ENCODE measurements at places on chromosomes 4 and X.

DNA sequence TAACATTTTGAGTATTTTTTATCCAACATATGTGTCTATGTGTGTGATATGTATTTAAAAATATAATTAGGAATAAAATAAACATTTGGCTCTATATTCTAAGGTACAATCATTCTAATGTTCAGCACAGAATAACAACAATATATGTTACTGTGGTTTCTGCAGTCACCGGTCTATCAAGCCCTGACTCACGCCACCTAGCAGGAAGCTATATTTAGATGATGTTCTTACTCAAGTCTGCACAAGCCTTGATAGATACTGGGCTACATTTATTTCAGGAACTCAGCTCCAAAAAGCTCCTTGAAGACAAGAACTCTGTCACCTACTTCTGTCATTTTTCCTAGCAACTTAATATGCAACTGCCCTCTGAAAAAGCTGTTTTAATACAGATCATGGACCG is 152.0 kb upstream of the FTHL17 start:
- DNase-seq: no peak

DNA sequence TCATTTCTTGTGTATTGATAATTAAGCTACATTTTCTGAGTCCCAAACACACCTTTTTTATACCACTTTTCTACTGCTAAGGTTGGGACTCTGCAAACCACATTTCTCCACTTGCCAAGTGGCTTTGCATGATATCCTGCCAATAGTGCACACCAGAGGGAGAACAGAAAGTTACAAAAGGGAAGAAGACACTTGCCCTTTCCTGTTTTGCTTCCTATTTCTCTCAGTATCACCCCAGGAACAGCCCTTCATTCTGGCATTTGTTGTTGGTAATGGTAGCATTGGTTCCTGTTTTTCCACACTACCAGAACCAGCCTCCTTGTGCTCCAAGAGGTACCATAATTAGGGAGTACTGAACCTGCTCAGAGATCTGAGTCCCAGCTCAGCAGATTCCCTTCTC is 87.1 kb downstream of the HDX start:
- DNase-seq: no peak

- no peak for DNase-seq
Observed at GRCh38 chr4:17448689-17449088, 63.2 kb downstream of the QDPR start.

GRCh38 chr4:116143198-116143597 is 942.2 kb downstream of the TRAM1L1 start:
- no peak for DNase-seq

DNA sequence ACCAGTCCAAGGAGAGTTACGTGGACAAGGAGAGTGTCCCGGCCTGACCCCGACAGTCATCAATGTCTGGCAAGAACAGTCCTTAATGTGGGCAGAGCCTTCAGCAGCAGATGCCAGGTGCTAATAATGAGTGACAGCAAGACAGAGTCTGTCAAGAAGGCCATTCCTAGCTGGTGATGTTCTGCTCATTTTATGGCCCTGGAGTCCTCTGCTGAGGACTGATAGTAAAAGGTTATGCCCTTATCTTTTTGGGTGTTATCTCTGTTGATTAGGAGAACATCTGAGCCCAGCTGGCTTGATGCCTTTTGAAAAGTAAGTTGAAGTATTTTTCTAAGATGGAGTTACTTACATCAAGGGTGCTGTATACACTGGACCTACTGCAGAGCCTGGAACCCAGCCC is 67.3 kb downstream of the SLC34A2 start:
- no peak for DNase-seq

GRCh38 chrX:108298165-108298602 is 140.0 kb downstream of the COL4A6 start:
- DNase-seq: no peak

DNA sequence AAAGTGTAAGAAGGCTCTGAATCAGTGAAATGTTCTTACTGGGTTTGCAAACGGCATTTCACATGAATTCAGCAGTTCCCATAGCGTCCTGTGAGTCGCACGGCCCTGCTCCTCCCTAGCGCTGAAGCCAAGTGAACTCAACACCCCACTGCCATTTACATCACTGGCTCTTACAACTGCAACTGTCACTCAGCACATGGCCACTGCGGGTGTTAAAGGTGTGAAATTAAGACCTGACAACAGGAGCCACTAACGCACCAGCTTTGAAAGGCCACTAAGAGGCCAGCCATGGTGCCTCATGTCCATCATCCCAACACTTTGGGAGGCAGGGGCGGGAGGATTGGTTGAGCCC is 31.7 kb downstream of the RNF212 start:
- DNase-seq: no peak

DNA sequence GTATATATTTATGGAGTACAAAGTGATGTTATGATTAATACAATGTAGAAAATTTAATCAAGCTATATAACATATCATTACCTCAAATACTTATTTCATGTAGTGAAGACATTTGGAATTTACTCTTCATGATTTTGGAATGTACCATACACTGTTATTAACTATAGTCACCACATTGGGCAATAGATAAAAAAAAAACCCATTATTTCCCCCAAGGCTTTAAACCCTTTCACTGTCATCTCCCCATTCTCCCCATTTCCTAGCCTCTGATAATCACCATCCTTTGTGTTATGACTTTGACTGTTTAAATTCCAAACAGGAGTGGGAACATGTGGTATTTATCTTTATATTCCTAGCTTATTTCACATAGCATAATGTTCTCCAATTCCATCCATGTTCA is 2189.1 kb upstream of the AGA start:
- DNase-seq: no peak

DNA sequence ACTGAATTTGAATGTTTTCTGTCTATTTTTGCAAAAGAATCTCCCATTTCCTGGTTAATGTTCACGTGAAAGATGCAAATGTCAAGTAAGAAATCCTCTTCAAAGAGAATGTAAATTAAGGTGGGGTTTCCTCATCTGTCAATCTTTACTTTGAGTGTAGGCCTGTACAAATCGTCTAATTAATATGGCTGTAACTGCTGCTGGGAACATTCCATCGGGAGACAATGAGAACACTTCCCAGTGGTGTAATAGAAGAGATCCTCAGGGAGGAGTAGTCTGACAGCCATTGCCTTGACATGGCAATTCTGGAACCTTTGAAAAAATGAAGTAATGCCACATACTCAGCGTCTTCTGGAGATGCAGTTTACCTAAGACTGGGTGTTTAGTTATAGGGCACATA is 3.7 kb downstream of the EREG start:
- DNase-seq: no peak

GRCh38 chr4:138178566-138178965 is 63.6 kb downstream of the SLC7A11 start:
- DNase-seq: no peak

DNA sequence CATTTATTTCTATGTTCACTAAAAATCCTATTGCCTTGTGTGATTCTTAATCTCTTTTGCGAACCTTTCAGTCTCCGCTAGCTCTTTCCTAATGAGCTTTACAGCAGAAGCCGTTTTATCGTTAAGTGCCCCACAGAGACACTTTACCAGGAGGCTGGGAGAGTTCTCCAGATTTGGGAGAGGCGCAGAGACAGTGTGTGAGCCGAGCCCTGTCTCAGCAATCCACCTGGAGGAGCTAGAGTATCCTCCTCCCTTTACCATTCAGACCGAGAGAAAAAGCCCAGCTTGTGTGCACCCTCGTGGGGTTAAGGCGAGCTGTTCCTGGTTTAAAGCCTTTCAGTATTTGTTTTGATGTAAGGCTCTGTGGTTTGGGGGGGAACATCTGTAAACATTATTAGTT is 54.9 kb upstream of the MTM1 start:
- no peak for DNase-seq

GRCh38 chrX:30521440-30522182 is 56.0 kb downstream of the TASL start:
- no peak for DNase-seq

GRCh38 chr4:28010577-28011240 is 1150.1 kb downstream of the STIM2 start:
- DNase-seq: no peak

GRCh38 chr4:10571909-10572308 is 112.7 kb downstream of the CLNK start:
- no peak for DNase-seq

GRCh38 chrX:31653422-31653821 is 581.6 kb upstream of the FTHL17 start:
- no peak for DNase-seq

DNA sequence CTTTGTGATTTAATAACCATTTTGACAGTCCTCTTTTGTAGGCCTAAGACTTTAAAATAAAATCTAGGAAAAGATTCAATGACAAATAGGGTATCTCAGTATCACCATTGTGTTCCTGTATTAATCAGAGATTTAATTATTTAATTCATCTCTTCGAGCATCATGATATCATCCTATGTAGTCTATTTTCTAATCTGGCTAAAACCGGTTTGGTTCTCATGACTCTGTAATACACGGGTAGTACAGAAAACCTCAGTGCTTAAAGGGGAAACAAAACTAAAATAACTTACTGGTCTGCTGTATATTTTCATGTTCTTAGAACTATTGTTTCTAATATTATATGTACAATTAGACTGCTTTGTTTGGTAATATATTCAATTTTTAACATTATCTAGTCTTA is 23.7 kb upstream of the FBXW7 start:
- no peak for DNase-seq

GRCh38 chrX:65900850-65901844 is 138.7 kb downstream of the VSIG4 start:
- no peak for DNase-seq

GRCh38 chr4:110988722-110989121 is 365.8 kb upstream of the PITX2 start:
- no peak for DNase-seq

DNA sequence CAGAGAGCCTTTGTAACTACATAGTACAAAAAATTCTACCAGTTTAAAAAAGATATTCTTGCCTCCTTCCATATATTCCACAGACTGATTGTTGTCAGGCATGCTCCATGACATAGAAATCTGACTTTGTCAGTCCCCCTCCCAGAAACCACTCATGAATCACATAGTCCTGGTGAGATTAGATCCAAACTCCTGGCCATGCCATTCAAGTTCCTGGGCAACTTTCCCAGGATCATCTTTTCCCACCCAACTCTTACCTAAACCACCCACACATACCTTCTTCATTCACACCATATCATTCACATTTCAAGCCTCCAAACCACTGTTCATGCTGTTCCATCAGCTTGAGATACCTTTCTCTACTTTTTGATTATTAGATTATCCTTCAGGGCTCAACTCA is 46.4 kb downstream of the SLC16A2 start:
- DNase-seq: no peak

DNA sequence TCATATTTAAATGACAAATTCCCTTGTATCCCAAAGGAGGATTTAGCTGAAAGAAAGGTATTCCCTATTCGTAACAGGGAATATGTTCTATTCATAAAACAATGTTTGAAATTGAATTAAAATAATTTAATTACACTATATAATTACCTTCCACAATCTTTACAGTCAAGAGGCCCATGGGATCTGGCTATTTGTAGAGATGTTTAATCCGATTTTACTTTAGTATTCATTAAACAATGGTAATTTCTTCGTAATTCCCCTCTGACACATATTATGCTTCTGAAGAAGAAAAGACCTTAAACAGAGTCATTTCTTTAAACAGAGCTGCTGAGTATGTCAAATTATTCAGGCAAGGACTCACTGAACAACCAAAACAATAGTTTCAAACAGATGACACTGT is 98.8 kb downstream of the MAGEC1 start:
- no peak for DNase-seq

DNA sequence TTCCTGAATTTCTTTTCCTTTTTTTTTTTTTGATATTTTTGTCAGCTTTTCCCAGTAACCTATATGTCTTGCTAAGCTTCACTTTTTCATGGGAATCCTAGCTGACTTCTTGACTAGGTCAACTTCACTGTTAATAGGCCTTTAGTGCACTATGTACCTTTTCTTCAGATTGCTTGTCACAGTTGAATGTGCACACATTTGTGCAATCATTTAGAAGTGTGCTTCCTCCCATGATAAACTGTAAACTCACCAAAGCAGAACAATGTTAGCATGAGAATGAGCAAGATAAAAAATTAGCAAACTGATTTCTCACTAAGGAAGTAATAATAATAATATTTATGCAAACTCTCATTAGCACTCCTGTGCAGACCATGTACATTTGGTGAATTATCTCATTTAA is 173.2 kb downstream of the PABPC4L start:
- DNase-seq: no peak

DNA sequence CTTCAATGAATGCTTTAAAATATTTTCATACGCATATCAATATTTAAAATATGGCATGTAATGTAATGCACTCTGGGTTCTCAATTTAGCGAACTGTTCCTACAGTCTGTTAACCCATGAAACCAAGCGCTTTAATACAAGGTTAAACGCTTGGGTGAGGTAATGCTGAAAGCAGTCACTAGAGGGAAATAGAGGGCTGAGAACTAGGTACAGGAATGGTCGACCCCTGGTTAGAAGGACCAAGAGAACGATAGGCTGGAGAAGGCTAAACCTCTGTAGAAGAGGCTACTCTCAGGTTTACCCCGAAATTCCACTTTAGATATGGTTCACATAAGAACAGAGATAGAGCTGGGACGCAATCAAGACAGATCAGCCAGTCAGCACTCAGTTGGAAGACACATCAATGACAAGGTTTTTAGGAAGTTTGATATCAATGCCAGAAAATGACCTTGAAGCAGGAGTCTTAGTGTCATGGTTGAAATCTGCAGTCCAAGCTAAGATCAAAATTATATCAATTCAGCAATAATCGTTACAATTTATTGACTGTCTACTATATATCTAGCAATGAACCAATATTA is 26.9 kb downstream of the ARSJ start:
- DNase-seq: no peak

DNA sequence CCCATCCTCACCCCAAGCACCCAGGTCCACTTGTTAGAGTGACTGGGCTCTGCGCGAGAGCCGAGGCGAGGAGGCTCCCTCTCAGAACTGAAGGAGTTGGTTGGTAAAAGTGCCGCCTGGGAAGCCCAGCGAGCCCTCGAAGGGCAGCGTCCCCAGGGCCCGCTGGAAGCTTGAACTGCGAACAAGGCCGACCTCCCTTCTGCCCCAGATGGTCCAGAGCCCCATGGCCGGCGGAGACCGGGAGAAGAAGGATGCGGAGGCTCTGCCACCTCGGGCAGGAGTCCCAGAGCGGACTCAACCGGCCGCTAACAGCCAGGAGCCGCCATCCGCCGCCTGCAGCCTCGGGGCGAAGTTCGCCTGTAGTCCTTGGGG is 116.3 kb upstream of the TEX13C start:
- DNase-seq: no peak

DNA sequence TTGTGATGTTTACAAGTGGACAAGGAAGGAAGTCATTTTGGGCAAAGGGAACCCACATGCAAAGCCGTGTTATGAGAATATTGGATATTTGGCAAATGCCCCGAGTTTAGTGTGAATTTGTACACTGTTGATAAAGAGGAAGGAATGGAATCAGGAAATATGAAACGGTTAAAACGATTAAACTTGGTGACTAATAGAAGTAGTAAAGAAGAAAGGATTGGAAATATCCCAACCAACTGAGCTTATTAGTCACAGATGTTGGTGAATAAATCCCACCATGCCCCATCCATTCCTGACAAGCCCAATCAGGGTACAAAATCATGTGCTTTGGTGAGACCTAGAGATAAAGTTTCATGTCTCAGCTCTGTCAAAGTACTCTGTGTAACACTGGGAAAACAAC is 22.0 kb downstream of the ARHGAP24 start:
- no peak for DNase-seq

Data from stimulated activated CD4-positive, alpha-beta T cell treated with anti-CD3 and anti-CD28 coated beads, Interleukin-15, amount 100 ng/mL, for 1 hour (primary cell).